HT-29 (cell line): ENCODE measurements at places on chromosomes 5 and 9. TPM values are rescaled to one million over a fixed set of nuclear protein-coding genes. Genes with fewer than 3 reads are reported as not detected.

DNA sequence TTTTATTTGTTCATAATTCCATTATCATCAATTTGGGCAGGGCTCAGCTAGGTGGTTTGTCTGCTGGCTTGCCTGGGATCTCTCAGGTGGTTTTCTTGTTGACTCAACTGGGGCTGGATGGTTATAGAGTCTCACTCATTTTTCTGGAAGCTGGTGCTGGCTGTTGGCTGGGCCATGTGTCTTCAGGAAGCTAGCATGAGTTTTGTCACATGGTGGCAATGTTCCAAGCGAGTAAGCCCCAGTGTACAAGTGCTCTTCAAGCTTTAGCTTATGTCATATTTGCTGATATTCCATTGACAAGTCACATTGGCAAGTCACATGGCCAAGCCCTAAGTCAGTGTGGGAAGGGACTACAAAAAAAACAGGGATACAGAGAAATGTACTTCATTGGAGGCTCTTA is 2.3 kb upstream of the RASEF start:
- no peak for DNase-seq

DNA sequence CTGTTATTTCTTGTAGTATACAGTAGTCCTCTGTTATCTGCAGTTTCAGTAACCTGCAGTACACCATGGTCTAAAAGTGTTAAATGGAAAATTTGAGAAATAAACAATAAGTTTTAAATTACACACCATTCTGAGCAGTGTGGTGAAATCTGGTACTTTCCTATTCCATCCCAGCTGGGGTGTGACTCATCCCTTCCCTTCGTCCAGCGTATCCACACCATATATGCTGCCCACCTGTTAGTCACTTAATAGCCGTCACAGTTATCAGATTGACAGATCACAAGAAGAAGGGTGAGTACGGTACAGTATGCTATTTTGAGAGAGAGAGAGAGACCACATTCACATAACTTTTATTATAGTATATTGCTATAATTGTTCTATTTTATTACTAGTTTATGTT is 28.9 kb downstream of the FAM151B start:
- peak; percentile 35 for DNase-seq

DNA sequence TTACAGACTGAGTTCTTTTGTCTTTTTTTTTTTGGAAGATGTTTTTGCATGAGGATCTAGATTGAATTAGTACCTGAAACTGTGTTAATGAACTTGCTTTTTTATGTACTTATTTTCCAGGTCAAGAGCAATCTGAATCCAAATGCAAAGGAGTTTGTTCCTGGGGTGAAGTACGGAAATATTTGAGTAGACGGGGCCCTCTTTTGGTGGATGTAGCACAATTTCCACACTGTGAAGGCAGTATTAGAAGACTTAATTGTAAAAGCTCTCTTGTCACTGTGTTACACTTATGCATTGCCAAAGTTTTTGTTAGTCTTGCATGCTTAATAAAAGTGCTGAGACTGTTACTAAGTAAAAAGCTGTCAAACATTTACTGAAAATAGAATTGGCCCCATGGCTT is 14.5 kb downstream of the SLC23A1 start:
- DNase-seq, result no peak

- no peak for DNase-seq
Measured at GRCh38 chr5:116572350-116573278, 2.0 kb downstream of the SEMA6A start.

DNA sequence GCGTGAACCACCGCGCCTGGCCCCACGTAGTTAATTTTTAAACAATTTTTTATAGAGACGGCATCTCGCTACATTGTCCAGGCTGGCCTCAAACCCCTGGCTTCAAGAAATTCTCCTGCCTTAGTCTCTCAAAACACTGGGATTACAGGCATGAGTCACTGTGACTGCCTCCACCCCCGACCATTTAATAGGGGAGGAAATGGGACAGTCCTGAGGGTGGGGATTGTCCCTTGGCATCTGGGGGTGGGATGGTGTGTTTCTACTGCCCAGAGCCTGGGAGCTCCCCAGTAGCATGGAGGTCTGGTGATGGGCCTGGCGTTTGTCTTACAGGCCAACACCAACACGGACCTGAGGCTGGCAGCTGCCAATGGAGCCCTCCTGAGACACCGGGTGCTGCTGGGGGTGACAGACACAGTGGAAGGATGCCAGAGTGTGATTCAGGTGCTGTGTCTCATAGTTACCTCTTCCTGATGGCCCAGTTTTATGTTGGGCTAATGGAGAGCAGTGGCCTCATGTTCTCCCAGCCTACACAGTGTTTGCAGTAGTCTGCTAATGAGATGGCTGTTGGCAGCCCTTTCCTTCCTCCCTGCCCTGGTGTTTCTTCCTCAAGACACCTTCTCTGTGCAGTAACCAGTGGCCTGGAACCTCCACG is 22.5 kb downstream of the TMEM268 start:
- DNase-seq, result no peak

- no peak for DNase-seq
Measured at GRCh38 chr5:155833287-155833686, 493.7 kb upstream of the SGCD start.

- DNase-seq, result no peak
Measured at GRCh38 chr5:110738503-110738811, 350 bp upstream of the SLC25A46 start.

- DNase-seq, result peak; percentile 85
Measured at GRCh38 chr9:4077499-4078102, 222.3 kb downstream of the GLIS3 start.

DNA sequence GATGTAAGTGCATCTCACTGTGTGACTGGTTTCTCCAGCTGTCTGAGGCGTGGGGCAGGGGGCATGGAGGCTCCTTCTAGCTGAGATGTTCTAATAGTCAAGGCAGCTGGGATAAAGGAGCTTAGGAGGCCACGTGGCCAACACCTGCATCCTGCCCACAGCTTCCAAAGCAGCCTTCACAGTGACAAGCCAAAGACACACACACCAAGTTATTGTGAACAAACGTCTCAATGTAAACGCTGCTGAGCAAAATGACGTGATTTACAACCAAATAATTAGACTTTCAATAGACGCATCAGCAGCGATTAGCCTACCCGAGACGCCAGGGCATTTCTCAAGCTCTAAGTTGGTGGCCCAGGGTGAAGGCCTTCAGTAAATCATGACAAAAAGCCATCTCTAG is 23.2 kb upstream of the SLC25A51 start:
- no peak for DNase-seq

- no peak for DNase-seq
Measured at GRCh38 chr5:57174128-57174889, 450 bp downstream of the GPBP1 start.

GRCh38 chr9:84589542-84589941 is 80.0 kb upstream of the NTRK2 start:
- DNase-seq, result no peak

- no peak for DNase-seq
Measured at GRCh38 chr9:121271368-121272341, 3.7 kb downstream of the GSN start.

DNA sequence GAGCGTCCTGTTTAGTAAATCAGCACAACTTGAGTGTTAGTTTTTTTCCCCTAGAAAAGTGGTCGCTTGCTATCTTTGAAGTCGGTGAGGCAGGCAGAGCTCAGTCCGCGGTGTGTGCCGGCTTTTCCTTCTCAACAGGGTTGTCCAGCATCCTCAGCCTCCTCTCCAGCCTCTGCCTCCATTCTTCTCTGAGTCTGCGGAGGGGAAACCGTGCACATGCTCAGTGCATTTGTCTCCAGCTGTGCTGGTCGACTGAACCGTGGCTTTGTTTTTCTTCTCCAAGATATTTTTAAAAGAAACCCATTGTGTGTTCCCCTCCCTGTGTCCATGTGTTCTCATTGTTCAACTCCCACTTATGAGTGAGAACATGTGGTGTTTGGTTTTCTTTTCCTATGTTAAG is 25.3 kb downstream of the FAM240B start:
- DNase-seq, result no peak

DNA sequence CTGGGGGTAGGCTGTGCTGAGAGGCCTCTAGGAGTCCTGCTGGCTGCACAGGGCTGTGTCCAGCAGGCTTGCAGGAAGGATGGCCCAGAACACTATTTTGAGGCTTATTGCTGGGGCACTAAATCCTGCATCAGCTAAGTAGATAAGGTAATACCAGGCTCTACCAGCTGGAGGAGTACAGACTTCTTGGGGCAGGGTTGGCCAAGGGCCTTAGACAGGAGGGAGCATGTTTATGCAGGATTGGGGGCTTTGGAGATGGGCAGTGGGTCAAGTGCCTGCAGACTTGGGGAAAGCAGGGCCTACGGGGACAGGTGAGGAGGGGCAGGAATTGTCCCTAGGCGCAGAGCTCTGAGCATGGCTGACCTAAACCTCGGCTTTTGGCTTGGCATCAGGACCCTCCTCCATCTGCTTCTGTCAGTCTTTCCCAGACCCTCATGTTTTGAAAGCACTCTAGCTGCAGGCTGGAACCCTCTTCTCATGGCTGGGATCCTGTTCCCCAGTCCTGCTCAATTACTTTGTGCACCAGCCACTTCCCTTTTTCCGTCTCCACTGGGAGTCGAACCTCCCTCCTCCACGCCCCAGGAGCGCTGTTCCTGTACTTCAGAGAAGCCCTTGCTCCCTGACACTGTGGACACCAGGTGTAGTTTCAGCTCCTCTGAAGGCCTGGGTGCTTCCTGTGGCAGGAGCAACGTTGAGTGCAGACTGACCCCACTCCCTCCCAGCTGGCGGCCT is 61.0 kb upstream of the SPTLC1 start:
- DNase-seq, result peak; percentile 8

- no peak for DNase-seq
Measured at GRCh38 chr9:116238776-116239340, 85.3 kb downstream of the PAPPA start.

- no peak for DNase-seq
Measured at GRCh38 chr9:116654059-116654355, 33.1 kb upstream of the TRIM32 start.

GRCh38 chr9:120434532-120434931 is 145.4 kb downstream of the CDK5RAP2 start:
- DNase-seq, result no peak

DNA sequence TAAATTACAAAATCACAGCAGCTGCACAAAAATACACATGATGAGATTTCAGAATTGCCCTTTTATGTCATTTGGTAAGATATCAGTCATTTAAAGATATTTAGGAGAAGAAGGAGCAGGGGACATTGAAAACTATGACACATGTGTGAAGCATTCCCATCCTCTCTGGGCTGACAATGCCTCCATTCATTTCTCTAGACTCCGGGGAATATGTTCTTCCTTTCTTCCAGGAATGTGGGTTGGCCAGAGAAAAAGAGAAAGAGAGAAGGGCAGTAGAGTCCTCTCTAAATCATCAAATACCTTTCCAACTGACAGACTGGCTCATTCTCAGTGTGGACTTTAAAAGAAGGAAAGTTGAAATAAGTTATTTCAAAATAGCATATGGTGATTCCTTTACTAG is 205.6 kb upstream of the ADAMTSL1 start:
- no peak for DNase-seq

- DNase-seq, result peak; percentile 50
Measured at GRCh38 chr5:71887680-71888079, 168.6 kb downstream of the CARTPT start.

- DNase-seq, result no peak
Measured at GRCh38 chr5:170294057-170294456, 3.5 kb downstream of the LCP2 start.

DNA sequence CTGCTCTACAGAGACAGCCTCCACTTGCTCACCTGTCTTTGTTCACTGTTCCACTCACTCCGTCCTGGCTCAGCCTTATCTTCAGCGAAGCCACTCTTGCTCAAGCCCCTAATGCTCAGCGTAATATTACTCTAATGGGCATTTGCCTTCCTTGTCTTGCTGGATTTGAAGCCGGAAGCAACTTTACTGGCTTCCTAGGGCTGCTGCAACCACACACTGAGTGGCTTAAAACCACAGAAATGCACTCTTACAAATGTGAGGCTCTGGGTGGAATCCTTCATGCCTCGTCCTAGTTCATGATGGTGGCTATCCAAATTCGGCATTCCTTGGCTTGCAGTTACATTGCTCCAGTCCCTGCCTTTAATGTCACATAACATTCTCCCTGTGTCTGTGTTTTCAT is 85.5 kb upstream of the MARCHF11 start:
- DNase-seq, result no peak

DNA sequence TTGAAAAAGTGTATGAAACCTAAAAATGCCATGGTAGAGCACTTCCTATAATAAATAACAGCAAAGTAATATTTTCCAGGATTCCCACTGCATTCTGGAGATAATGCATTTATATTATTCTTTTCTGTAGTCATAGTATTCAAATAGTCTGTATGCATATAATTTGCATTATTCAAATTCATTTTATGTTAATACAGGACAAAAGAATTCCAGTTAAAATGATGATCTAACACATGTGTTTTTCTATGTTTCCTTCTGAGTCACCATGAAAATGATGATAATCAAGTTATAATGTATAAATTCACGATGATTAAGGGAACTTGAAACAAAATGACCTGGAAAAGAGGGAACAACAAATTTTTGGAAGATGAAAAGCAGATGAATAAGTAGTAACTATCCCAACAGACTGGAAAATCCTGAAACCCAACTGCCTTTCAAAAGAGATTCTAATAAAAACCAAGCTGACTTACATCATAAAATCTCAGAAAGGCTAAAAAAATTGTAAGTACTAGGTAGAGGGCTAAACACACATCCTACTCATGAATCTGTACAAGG is 358.6 kb upstream of the PAPPA start:
- DNase-seq, result no peak

DNA sequence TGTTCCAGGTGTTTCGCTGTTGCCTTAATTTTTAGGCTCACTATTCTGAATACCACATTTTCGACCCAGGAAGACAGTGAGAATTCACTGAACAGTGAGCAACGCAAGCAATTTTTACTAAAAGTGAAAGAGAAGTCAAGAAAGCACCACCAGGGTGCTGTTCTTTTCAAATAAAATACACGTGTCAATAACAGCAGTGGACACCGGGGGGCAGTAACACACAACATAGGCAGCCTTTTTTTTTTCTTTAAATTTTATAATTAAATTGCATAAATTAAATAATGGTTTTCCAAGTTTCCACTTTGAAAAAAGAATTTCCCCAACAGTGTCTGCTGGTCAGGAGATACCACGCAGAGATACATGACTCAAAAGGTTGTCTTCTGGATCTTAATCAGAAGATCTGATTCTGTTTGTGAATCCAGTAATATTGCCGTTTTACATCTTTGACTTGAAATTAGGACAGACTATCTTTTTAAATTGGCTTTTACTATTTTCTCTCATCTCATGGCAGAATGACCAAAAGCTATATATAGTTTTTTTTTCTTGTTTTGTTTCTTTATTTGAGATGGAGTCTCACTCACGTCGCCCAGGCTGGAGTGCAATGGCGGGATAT is 47.1 kb upstream of the SH3GL2 start:
- peak; percentile 50 for DNase-seq

- no peak for DNase-seq
Measured at GRCh38 chr5:114391321-114391720, 29.5 kb downstream of the KCNN2 start.

GRCh38 chr9:37550781-37551180 is 25.4 kb downstream of the FBXO10 start:
- DNase-seq, result no peak

CEL gene
- 0.08 and 0.58 TPM in 2 replicates for total RNA-seq

PCDHGC4 gene
- 1.7 TPM in 1 of 2 replicates, not detected in the other for total RNA-seq

CORO2A gene
- total RNA-seq, result 23.2 and 23.6 TPM in 2 replicates

CCNJL gene
- total RNA-seq, result 7.9 and 9.1 TPM in 2 replicates

CMBL gene
- 8.7 and 12.9 TPM in 2 replicates for total RNA-seq

ST8SIA4 gene
- not detected in 2 replicates for total RNA-seq

CEP78 gene
- 69.0 and 71.7 TPM in 2 replicates for total RNA-seq

HRH2 gene
- not detected in 2 replicates for total RNA-seq
